ENCODE measurements at places on chromosomes 6 and 20. TPM values are rescaled to one million over a fixed set of nuclear protein-coding genes. Genes with fewer than 3 reads are reported as not detected.

Gene LY6G6F
- not detected for total RNA-seq

Gene GTF2H4
- total RNA-seq, result 23.6 TPM

Gene RCAN2
- total RNA-seq, result 258 TPM

Gene MYCT1
- 13.7 TPM for total RNA-seq

Gene DLL1
- total RNA-seq, result 18.6 TPM

Gene NINL
- 10.7 TPM for total RNA-seq

Gene C20orf202
- 0.35 TPM for total RNA-seq

Gene PGC
- total RNA-seq, result not detected

Gene MYL9
- total RNA-seq, result 1,602 TPM

Gene WFDC12
- not detected for total RNA-seq

Gene OR10C1
- total RNA-seq, result not detected

Gene COL11A2
- 0.94 TPM for total RNA-seq

Gene OPN5
- total RNA-seq, result not detected

Gene UBD
- total RNA-seq, result 0.35 TPM

Gene MCHR2
- not detected for total RNA-seq

Gene CST7
- total RNA-seq, result 0.48 TPM

Gene CRISP2
- not detected for total RNA-seq

Gene ADAM33
- 12.6 TPM for total RNA-seq

Gene KCNK16
- not detected for total RNA-seq

Gene GSTA2
- not detected for total RNA-seq

Gene PPIL6
- 5.5 TPM for total RNA-seq

Gene COL9A3
- total RNA-seq, result 2.7 TPM

Gene CST4
- not detected for total RNA-seq

Gene TFAP2C
- 0.16 TPM for total RNA-seq

Gene ZC2HC1B
- total RNA-seq, result not detected

Gene HNF4A
- total RNA-seq, result not detected

Gene PGM3
- total RNA-seq, result 12.0 TPM

Gene ZSCAN9
- total RNA-seq, result 8.2 TPM

Gene GSTA4
- total RNA-seq, result 7.0 TPM

Gene LHFPL5
- total RNA-seq, result not detected

Gene DXO
- 7.5 TPM for total RNA-seq

Gene OVOL2
- total RNA-seq, result not detected

Gene PROKR2
- not detected for total RNA-seq

Gene MAVS
- 35.7 TPM for total RNA-seq

Gene TFAP2A
- 0.51 TPM for total RNA-seq

Gene NR2E1
- not detected for total RNA-seq

Gene ZNF341
- 1.9 TPM for total RNA-seq

Gene HAO1
- not detected for total RNA-seq

Gene OR2J3
- not detected for total RNA-seq

Gene OR2H1
- total RNA-seq, result not detected

Measured in Right ventricle myocardium superior (tissue), 1 donor.